ENCODE measurements at places on chromosomes 7 and 10. TPM values are rescaled to one million over a fixed set of nuclear protein-coding genes. Genes with fewer than 3 reads are reported as not detected.

DNA sequence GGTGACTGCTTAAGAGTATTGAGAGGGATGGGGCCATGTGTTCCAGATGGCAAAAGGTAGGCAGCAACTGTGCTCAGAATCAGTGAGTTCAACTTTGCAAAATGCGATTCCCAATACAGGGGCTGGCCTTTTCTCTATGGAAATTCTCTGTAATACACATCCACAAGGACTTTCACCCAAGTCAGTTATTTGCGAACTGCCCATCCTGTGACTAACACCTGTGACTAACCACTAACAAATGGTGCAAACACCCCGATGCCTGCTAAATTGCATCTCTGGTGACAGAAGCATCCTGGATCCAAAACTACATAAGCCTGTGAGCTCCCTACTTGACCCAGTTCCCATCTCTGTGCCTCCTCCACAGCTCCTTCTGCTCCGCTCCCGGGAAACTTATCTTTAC is 9.0 kb upstream of the CUZD1 start:
- DNase-seq, result no peak

GRCh38 chr7:25732766-25733217 is 419.2 kb upstream of the NFE2L3 start:
- DNase-seq, result no peak

DNA sequence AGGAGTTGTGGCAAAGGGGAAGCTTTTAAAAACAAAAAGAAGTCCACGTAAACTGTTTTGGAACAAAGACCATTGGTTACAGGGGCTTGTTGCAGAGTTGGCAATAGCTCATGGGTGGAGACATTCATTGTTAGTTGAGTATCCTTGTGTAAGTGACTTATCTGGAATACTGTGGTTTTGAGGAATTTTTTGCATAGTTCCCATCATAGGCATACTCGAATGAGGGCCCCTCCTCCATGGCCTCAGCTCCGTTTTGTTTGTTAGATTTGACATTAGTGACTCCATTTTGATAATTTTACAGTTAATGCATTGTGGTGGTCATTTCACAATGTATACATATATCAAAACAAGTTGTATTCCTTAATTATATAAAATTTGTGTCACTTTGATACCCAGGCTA is 12.8 kb upstream of the SMKR1 start:
- DNase-seq, result no peak

GRCh38 chr7:20083781-20084180 is 133.4 kb downstream of the MACC1 start:
- DNase-seq, result no peak

DNA sequence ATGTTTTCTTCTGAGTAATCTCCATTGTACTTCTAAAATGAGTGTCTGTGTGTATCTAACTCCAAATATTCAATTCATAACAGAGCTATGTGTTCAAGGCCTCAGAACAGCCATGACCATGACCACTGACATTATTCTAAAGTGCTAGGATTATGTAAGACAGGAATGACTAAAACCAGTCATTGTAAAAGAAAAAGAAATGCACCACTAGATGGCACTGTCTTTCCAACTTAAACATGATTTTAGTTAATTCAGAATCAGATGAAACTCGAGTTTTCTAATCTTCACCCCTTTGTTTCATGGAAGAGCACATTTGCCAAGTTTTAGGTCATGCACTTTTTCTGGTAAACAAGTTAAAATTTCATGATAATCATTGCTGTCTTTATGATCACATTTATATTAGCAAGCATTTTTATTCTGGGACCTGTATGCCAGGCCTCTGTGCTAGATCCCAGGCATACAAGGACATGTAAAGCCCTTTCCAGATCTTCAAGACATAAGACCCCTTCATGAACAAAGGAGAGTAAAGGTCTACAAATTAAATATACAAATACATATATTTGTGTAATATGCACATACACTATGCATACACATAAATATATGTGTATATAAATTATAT is 26.1 kb upstream of the RSU1 start:
- DNase-seq, result no peak

GRCh38 chr10:130424418-130424817 is 288.2 kb downstream of the GLRX3 start:
- DNase-seq, result no peak

GRCh38 chr7:43693687-43694398 is 35.5 kb downstream of the COA1 start:
- DNase-seq, result no peak

Gene FBXO24
- 0.41 TPM for total RNA-seq

Gene PPP1R3A
- total RNA-seq, result not detected

All from activated T-helper 1 cell treated with anti-CD3 and anti-CD28 coated beads, Interleukin-12 subunit alpha, Interleukin-12 subunit beta, Interleukin-2, Interleukin-4 antibody, amounts not matched to agents 30 ng/mL and 10 ng/mL and 1 ng/mL, durations not matched to agents 14 hours and 24 hours and 36 hours (primary cell).